ENCODE measurements at places on chromosomes 7 and 10.

DNA sequence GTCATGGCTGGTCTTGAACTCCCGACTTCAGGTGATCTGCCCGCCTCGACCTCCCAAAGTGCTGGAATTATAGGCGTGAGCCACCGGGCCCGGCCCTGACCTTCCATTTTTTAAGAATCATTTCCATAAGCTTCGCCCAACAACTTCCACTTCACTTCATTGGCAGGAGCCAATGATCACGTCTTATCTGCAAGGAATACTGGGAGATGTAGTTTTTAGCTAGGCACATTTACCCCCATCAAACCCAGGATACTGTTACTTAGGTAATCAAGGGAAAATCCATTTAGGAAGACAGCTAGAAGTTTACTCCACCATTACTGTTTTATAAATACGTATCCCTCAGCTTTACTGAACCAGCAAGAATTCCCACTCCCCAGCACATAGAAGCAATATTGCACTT, 3.4 kb upstream of the CDK13 start:
- DNase-seq, result no peak

- no peak for DNase-seq
Measured at GRCh38 chr7:115533785-115534184, 496.8 kb downstream of the TFEC start.

GRCh38 chr7:86933295-86933845, 126.1 kb downstream of the ELAPOR2 start:
- DNase-seq, result no peak

- DNase-seq, result no peak
Measured at GRCh38 chr10:46048152-46048551, 2.1 kb upstream of the MSMB start.

DNA sequence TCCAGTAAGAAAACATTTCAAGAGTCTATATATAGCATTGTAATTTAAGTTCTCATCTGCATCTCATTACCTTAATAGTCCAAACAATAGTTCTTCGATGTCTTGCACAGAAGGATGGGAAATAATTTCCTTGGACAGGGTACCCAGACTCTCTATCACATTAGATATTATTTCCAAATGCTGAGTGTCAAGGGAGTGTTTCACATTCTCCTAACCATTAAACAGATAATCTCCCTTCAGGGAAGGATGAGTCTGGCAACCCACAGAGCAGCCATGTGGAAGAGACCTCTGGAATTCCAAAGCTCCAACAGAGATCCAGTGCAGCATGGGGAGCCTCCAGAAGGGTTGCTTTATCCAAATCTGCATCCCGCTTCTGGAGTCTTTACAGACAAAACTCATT, 89.6 kb downstream of the FZD1 start:
- DNase-seq, result no peak

- DNase-seq, result no peak
Measured at GRCh38 chr7:7212612-7213011, 30.3 kb downstream of the C1GALT1 start.

- no peak for DNase-seq
Measured at GRCh38 chr10:6513476-6513875, 66.6 kb downstream of the PRKCQ start.

DNA sequence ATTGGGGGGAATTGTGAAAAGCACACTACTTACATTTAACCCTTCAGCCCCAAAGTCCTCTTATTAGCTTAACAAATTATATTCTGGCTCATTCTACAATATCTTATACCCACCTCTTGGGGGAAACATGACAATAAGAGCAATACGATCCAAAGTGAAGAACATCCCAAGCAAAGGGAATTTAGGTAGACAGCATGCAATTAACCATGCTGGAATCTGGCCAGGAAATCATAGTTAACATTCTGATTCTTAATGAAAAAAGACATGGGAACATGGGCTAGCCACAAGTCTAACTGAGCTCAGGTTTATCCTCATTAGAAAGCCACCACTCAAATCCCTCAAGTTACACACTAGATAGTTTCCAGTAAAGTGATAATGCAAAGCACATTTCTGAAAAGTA, 241.9 kb upstream of the SLC26A5 start:
- DNase-seq, result no peak

DNA sequence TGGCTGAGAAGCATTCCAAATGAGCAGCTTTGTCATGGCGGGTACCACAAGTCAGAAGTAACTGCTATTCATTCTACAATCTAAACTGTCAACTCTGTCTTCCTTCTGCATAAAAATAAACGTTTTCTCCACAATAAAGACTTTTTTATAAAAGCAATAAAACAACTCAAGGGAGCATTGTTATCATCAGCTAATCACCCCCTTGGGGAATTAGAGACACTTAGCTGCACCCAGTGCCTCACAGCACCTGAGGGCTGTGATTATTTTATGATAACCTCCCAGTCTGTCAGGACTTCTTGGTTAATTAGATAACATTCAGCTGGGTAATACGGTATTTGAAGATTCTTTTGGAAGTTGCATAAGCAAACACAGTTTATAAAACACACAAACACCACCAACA, 155.6 kb downstream of the PPP1R3A start:
- DNase-seq, result no peak

DNA sequence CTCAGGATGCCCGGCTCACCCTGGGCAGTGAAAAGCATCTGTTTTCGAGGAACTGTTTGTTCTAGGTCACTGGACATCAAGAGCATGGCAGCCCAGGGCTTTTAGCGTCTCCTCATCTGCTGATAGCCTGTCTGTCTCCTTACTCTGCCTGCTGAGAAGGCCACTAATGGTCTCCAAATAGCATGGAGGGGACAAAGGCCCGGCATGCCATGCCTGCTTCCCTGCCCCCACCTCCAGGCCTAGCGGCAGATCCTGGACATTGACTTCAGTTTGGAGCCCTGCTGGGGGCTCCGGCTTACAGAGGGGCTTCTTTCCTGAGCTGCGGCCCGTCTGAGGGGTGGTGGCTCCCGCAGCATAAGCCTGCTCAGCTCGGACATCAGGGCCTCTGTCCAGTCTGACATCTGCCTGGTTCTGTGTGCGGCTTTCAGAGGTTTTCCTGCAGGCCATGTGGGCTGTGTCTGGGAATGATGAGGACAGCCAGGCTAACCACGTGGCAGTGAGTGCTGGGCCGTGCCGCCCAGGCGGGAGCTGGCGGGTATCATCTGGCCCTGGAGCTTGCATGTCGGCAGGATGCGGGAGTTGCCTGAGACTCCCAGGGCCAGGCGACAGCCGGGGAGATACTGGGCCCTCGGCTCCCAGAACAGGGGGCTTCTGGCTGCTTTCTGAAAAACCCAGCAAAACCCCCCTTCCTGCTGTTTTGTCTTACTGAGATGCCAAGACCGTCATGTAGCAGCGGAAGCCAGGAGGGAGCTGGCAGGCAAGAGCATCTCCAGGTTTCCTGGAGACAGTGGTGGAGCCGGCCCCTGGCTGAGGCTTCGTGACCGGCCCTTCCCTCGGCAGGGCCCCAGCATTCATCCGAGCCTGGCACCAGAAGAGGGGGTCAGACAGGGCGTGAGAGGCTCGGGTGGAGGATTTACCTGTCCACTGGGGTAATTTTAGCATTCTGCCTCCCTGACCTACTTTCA, 9.2 kb downstream of the PFKFB3 start:
- DNase-seq, result no peak

DNA sequence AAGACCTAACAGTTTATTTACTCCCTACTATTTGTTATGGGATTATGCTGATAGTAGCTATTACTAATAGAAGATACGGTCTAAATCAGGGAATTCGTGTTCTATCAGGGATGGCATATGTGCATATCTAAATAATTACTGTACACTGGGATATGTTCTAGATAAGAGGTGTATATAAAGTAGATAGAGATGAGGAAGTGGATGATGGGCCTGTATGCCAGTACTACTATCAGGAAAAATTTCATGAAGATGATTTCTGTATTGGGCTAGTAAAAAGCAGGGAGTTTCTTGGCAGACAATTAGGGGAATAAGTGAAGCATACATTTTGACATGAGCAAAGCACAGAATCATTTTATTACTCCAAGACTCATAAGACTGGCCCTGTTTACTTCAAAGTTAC, 26.2 kb downstream of the PTPN12 start:
- no peak for DNase-seq

DNA sequence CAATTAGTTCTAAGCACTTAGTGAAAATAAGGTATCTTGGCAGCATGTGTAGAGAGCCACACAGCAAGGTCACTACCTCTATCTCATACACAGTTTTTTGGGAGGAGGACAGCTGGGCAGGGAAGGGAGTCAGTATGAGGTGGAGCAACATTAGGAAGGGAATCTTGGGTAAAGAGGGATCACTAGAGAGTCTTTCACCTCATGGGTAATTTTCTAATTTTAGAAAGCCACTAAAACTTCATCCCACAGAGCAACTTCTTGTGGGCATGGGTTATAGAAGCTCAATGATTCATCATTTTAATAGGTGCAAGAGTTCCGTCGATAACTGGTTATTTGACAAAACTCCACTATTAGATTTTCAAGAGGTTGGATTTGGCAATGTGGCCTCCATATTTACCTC, 2.5 kb downstream of the NRAP start:
- DNase-seq, result no peak

- DNase-seq, result no peak
Measured at GRCh38 chr7:31926991-31927584, 143.1 kb downstream of the PDE1C start.
